ENCODE measurements at places on chromosomes 7 and 10.

DNA sequence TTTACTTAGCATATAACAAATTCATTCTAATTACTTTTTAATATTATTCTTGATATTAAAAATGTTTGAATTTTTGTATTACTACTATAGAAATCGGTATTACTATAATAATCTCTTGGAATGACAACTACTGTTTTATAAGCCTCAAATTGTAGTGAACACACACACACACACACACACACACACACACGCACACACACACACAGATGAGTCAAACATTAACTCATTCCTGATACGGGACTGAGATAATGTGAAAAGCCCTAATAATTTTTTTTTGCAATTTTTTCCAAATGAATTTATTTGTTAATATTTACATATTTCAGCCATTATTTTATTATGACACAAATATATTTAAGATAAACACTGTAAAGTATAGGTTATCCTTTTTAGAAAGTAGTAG is 951.2 kb upstream of the PHF14 start:
- no peak for DNase-seq

DNA sequence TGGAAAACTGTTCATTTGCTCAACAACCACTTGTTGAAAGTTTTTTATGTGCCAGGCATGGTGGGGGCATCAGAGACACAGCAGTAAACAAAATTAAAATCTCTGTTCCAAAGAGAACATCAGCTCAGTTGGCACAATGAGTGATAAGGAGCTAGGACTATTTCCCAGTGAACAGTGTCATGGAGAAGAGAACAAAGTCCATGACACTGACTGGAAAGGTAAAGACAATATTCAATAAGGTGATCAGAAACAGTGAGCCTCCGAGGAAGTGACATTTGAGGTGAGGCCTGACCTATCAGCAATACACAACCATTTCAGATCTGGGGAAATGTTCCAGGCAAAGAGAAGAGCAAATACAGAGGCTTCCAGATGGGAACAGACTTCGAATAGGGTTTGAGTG is 14.6 kb downstream of the ACSL5 start:
- DNase-seq, result no peak

DNA sequence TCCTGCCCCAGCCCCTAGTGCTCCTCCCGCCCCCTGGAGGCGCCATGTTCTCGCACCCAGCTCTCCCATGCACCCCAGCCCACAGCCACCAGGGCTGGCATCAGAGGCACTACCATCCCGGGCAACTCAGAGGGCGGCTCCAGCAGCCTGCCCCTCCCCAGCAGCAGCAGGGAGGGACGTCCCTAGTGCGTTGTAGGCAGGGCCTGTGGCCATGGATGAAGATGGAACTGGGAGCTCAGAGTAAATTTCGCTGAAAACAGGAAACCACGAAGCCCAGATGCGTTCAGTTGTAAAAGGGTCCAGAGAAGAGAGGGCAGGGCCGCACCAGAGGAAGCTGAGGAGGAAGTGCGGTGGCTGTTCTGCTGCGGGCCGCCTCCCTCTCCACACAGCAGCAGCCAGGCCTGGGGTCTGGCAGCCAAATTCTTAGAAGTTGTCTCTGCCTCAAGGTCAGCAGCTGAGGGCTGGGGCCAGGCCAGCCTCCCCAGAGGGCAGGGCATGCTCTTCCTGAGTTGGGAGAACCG is 24.6 kb downstream of the VSIR start:
- no peak for DNase-seq

GRCh38 chr10:131760416-131761166 is 140.2 kb upstream of the PPP2R2D start:
- no peak for DNase-seq

DNA sequence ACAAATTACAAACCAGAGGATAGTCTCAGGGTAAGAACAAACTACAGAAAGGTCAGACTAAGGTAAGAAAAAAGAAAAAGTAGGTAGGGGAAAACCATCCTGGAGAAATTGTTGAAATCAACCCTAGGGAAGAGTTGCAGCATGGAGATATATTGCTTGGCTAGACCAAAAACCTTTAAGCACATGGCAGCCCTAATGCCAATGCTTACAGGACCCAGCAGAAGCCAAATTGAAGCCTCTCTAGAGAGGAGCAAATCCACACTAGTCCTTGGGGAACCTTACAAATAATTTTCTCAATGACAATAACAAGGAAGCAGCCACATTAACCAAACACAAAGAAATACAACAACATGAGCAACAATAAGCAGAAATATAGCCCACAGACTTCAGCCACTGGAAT is 81.9 kb downstream of the CNOT4 start:
- DNase-seq, result no peak

DNA sequence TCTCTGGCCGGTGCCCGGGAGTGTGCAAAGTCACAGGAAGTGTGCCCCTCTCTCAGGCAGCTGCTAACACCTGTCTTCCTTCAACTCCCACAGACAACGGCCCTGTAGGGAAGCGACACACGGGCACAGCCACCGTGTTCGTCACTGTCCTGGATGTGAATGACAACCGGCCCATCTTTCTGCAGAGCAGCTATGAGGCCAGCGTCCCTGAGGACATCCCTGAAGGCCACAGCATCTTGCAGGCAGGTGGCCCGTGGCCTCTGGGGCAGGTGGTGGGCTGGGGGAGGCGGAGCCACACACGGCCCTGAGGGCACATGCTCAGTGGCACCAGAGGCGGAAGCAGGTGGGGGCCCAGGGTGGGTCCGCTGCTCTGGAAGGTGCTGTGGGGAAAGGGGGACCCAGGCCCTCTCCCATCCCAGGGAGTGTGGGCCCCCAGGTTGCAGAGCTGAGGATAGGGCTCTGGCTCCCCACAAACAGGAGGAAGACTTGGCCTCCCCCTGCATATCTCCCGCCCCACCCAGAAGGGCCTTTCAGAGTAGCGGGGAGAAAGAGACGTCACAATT is 6.9 kb downstream of the C10orf105 start:
- DNase-seq, result no peak

DNA sequence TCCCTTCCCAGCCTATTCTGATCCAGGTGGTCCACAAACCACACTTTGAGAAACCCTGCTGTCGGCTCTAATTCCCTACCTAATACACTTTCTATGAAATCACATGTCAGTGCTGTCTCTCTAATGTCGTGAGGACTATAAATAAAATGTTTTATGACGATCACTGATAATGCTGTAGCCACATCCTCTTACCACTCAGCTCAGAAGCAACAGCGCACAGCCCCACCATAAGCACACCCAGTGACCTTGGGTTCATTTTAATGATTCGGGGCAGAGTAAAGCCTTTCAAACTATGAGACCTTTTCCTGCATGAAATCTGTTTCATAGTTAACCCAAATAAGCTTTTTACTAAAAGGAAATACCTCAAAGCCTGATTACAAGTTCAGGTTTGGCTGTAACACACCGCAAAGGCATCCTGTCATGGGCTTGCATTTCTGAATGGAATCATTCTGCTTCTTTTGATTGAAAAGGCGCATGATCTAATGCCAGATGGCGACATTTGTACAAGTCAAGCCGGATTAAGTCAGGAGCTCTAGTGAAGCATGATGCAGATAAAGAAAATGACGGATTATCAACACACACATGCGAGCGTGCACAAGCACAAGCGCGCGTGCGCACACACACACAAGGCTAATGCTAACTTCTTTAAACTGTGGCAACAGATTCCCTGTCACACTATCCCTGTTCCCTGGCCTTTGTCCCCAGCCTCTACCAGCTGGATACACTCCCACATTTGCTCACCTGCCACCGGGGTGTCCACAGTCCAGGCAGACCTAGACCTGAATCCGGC is 180.5 kb upstream of the PDE1C start:
- no peak for DNase-seq

DNA sequence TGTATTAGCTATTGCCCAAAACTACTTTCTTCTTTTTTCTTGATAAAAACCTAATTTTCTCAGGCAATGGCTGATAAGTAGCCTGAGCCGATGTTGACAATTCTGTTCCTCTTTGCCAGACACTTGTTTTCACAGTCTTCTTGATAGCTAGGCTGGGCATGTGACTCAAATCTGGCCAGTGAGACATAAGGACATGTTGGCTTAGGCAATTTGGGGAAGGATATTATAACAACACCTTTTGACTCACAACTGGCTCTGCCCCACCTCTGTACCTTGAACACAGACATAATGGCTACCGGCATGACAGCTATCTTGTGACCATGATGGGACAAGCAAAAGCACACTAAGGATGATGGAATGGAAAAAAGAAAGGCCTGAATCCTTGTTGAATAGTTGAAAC is 72.9 kb upstream of the GPR22 start:
- DNase-seq, result no peak
